HS-27A (cell line): ENCODE measurements at places on chromosomes 11 and 22.

GRCh38 chr11:112156153-112156955 lies 7.5 kb downstream of the IL18 start:
- DNase-seq: no peak

GRCh38 chr11:81033779-81034540 lies 1593.1 kb upstream of the TENM4 start:
- no peak for DNase-seq

DNA sequence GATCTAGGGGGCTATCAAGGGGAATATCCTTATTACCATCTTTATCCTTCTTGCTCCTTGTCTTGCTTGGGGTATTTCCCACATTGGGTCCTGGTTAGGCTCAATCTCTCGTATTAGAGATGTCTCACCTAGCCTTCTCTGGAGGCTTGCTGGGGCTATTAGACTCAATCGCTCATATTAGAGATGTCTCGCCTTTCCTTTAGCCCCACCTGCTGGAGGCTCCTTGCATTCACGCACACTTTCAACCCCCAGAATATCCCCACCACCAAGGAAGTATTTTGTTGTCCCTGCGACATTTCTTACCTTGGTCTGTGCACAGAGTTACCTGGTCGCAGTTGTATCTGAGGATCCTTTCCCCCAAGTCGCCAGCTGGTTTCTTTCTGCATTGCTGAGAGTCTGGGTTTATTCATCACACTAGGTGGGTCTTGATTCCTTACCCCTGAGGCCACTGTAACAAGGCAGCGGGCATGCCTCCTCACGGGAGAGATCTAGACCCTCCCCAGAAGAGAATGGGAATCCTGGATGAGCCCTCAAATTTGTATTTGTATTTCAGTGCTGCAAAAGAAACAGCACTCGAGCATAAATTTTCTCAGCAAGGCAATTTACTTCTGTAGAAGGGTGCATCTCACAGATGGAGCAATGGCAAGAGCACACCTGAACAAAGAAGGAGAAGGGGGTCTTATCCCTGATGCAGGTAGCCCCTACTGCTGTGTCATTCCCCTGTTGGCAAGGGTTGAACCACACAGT lies 15.9 kb upstream of the HYLS1 start:
- DNase-seq: no peak

DNA sequence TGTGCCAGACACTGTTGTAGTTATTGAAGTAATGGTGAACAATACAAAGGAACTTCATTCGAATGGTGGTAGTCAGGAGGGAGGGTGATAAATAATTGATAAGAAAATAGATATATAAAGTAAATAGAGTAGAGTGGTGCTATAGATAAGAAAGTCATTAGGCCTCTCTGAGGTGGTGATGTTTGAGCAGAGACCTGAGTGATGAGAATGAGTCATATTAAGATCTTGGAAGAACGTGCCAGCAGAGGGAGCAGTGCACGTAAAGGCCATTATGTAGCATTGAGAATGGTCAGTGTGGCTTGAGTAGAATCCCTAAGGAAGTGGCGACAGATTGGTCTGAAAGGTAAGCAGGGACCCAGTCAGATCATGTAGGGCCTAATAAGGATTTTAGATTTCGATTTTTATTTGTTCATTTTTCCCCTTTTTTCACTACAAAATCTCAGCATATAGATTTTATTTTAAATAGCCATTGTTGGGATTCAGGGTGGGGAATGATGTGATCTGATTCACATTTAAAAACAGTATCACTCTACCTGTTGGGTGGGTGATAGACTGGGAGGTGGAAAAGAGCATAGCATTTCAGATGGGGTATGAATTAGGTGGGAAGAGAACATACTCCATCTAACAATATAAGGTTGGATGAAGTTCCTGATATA lies 44.7 kb downstream of the CCDC90B start:
- peak; percentile 51 for DNase-seq

GRCh38 chr11:78270971-78271370 lies 82.3 kb downstream of the USP35 start:
- no peak for DNase-seq
